Testis (tissue), 5 donors: ENCODE measurements at places on chromosomes 1 and 21. TPM values are rescaled to one million over a fixed set of nuclear protein-coding genes. Genes with fewer than 3 reads are reported as not detected.

The GPA33 gene
- polyA plus RNA-seq = 1.1 TPM

The EDEM3 gene
- 20.7 TPM for polyA plus RNA-seq

The FCRL1 gene
- polyA plus RNA-seq = 0.80 TPM

- DNase-seq = no peak
Observed at GRCh38 chr1:61098906-61099437, 16.6 kb downstream of the NFIA start.

DNA sequence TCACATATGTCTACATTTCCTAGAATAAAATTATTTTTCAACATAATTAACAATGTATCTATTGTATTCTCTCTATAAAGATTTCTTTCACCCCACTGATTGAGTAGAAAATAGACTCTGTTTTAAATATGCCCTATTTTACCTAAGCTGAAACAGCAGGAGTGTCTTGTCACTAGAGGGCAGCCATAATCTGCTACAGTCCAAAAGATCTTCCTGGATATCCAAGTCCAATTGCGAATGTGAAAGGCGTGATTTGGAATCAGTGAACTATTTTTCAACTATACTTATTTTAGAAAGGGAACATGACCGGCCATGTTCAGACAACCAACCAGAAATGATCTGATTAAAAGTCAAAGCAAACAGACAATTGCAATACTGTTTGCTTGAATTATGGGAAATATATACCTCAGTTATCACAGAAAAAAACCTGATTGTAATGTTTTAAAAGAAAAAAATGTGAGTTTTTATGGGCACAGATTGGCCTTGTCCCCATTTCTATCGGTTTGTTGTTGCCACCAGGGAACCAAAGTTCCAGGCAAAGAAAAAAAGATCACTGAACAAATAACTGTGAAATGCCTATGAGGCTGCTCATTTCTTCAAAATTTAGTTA, 1211.0 kb upstream of the ADGRL4 start:
- peak; percentile 24 for DNase-seq

DNA sequence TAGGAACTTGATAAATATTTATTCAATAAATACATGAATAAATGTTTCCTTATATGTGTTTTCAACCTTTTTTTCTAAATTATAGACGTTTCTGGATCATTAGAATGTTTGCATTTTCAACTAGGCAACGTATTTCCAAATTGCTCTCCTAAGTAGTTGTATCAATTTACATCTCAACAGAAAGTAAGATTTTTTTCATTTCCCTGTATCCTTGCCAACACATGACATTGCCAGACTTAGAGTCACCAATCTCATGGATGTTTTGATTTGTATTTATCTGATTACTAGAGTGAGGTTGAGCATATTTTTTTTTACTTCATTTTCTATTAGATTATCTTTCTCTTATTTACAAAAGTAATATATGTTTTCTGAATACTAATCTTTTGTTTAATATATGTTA, 22.2 kb upstream of the SMG7 start:
- DNase-seq = no peak
